Stomach (tissue), 19 donors: ENCODE measurements at places on chromosomes 2 and 18. TPM values are rescaled to one million over a fixed set of nuclear protein-coding genes. Genes with fewer than 3 reads are reported as not detected.

The ITGB6 gene
- 17.0 TPM for total RNA-seq

The DNAJC5G gene
- not detected for total RNA-seq

The ZSWIM2 gene
- total RNA-seq = not detected

The TXNDC9 gene
- 19.1 TPM for total RNA-seq

The RGPD3 gene
- total RNA-seq = not detected

- no peaks in the 10 kb centered on the region for H3K27me3 ChIP-seq
- peak; percentile 32 for DNase-seq
- no peaks in the 10 kb centered on the region for H3K36me3 ChIP-seq
- no peak overlapping the region for H3K4me3 ChIP-seq
- no peak overlapping the region for H3K27ac ChIP-seq
- H3K4me1 ChIP-seq = no peaks in the 10 kb centered on the region
Measured at GRCh38 chr2:121319941-121320340, 34.9 kb upstream of the TFCP2L1 start.

DNA sequence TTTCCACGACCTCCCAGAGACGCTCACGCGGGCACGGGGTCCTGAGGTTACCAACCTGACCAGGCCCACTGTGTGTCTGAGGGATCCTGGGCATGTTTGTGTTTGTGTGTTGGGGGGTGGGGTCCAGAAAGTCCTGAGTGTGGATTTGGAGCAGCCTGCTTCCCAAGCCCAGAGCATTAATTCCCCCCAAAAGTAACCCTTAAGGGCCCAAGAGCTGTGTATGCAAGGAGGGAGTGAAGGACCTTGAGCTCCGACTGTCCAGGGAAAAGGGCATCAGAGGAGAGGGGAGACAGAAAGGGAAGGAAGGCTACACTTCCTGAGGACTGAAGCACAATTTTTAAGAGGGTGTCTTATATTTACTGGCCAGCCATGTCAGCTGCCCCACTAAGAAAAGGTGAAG is 5.2 kb upstream of the SIX3 start:
- peaks cover 58% of the 10 kb centered on the region for H3K27me3 ChIP-seq
- DNase-seq = no peak
- peaks cover 75% of the 10 kb centered on the region for H3K4me1 ChIP-seq
- no peak overlapping the region for H3K4me3 ChIP-seq

GRCh38 chr2:9060819-9061218 is 57.3 kb upstream of the MBOAT2 start:
- no peak overlapping the region for H3K4me3 ChIP-seq
- no peak overlapping the region for H3K27ac ChIP-seq
- no peaks in the 10 kb centered on the region for H3K36me3 ChIP-seq

- H3K4me3 ChIP-seq = no peak overlapping the region
- DNase-seq = no peak
- H3K36me3 ChIP-seq = no peaks in the 10 kb centered on the region
- no peak overlapping the region for H3K27ac ChIP-seq
Measured at GRCh38 chr18:42892181-42892580, 223.3 kb downstream of the RIT2 start.

DNA sequence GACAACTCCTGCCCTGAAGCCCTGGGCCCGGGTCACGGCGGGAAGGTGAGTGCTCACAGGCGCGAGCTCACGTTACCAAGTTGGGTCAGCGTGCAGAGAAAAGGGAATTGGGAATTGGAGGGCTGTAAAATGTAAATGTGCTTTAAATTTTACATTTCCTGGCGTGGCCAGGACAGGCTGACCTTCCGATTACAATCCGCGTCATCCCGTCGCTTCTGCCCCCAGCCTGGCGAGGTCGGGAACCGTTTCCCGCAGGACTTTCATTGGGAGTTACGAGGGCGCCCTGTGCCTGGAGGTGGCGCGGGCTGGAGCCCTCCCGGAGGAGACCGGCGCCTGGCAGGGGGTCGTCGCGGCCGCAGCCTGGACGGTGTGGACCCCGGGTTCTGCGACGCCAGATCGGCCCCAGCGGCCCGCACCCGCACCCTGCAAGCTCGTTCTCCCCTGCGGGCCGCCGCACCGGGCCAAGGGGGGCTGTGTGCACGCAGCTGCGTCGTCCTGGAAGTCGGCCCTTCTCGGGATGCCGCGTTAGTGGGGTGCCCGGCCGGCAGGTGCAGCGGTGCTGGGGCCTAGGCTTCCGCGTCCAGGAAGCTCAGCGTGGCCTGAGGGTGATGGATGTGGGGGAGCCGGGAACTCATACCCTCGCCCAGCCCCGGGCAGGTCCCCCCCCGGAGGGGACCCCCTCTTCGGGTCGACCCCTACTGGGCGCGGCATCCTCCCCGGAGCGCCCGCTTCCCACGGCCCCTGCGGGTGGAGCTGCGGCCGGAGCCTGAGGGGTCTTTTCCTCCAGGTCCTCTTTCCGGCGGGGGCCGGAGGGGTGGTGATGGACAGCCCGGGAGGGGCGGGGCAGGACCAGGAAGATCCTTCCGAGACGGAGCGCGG is 63.9 kb downstream of the LRRFIP1 start:
- H3K27ac ChIP-seq = peak overlapping the region; percentile 93
- H3K4me3 ChIP-seq = peak overlapping the region; percentile 81
- no peaks in the 10 kb centered on the region for H3K27me3 ChIP-seq
- peak; percentile 78 for DNase-seq

- H3K36me3 ChIP-seq = no peaks in the 10 kb centered on the region
- H3K27ac ChIP-seq = no peak overlapping the region
- H3K27me3 ChIP-seq = no peaks in the 10 kb centered on the region
- H3K4me3 ChIP-seq = no peak overlapping the region
- H3K4me1 ChIP-seq = no peaks in the 10 kb centered on the region
- no peak for DNase-seq
Measured at GRCh38 chr2:205982776-205983327, 103.1 kb downstream of the INO80D start.

GRCh38 chr18:63249771-63250170 is 69.8 kb downstream of the BCL2 start:
- H3K36me3 ChIP-seq = no peaks in the 10 kb centered on the region
- no peak overlapping the region for H3K4me3 ChIP-seq
- H3K27ac ChIP-seq = no peak overlapping the region
- no peaks in the 10 kb centered on the region for H3K4me1 ChIP-seq
- no peaks in the 10 kb centered on the region for H3K27me3 ChIP-seq

GRCh38 chr18:58338961-58339592 is 289.8 kb downstream of the ALPK2 start:
- H3K4me1 ChIP-seq = peaks cover 31% of the 10 kb centered on the region
- peak; percentile 48 for DNase-seq
- no peaks in the 10 kb centered on the region for H3K27me3 ChIP-seq
- no peak overlapping the region for H3K4me3 ChIP-seq
- peaks cover 3% of the 10 kb centered on the region for H3K36me3 ChIP-seq

DNA sequence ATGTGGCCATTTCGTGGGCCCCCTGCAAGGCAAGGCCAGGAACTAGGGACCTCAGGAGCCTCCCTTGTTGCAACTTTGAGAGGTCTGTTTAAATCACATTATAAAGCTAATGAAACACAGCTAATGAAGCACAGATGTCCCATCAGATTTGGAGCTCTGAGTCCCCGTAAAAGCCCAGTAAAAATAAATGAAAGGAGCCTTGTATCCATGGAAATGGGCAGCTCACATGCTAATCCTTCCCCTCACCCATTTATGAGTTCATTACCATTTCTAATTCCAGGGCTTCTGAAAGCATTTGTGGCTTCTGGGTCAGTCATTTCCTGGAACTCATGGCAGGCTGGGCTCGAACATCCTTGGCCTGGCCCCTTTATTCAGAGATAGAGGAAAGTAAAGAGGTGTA is 274.8 kb downstream of the SS18 start:
- DNase-seq = no peak
- H3K27me3 ChIP-seq = no peaks in the 10 kb centered on the region
- no peaks in the 10 kb centered on the region for H3K36me3 ChIP-seq
- no peaks in the 10 kb centered on the region for H3K4me1 ChIP-seq
- no peak overlapping the region for H3K27ac ChIP-seq
